ENCODE measurements at places on chromosomes 7 and 10. TPM values are rescaled to one million over a fixed set of nuclear protein-coding genes. Genes with fewer than 3 reads are reported as not detected.

Gene PRF1
- 0.61 TPM for total RNA-seq

Gene GOT1
- 30.1 TPM for total RNA-seq

Gene STRIP2
- total RNA-seq, result 0.35 TPM

Gene GALNT17
- total RNA-seq, result not detected

Gene UNCX
- total RNA-seq, result not detected

DNA sequence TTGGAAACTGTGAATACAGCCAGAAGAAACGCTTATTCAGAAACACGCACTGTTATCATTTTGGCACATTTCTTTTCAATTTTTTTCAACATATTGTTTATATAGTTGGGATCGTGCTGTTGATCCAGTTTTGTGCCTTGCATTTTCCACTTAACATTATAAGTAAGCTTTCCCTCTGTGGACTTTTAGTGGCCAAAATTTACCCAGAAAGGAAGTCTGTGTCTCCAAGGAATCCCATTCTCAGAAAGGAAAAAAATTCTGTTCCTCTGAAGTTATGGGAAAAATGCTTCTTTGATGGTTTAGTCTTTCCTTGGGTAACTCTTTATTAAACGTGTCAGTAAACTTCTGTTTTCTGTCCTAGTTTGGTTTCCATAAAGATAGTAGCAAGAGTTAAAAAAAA, 280.0 kb downstream of the REEP3 start:
- DNase-seq, result no peak

DNA sequence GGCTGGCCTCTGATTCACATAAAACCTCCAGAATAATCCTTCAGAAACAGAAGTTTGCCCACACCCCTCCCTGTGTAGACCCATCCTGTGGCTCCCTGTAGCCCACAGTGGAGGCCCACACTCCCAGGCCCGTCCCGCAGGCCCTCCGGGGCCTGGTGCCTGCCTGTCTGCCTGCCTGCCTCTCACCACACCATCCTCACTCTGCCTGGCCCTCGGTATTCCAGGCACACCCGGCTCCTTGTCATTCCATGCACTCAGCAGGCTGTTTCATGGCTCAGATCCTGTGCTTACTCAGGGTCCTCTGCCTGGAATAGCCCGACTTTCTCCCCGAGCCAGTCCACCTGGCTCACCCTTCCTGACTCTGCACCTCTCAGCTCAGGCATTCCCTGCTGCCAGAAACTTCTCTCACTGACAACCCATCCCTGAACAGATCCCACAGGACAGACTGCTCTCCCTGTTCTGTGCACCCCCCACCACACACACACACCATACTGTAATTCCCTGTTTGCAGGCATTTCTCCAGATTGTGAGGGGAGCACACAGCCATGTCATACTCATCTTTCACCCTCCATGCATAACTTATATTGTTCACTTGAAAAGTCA, 498.0 kb upstream of the ZMIZ1 start:
- DNase-seq, result no peak

GRCh38 chr10:90180886-90181691, 479.7 kb downstream of the KIF20B start:
- no peak for DNase-seq

GRCh38 chr7:37930226-37930948, 9.9 kb downstream of the EPDR1 start:
- DNase-seq, result no peak

DNA sequence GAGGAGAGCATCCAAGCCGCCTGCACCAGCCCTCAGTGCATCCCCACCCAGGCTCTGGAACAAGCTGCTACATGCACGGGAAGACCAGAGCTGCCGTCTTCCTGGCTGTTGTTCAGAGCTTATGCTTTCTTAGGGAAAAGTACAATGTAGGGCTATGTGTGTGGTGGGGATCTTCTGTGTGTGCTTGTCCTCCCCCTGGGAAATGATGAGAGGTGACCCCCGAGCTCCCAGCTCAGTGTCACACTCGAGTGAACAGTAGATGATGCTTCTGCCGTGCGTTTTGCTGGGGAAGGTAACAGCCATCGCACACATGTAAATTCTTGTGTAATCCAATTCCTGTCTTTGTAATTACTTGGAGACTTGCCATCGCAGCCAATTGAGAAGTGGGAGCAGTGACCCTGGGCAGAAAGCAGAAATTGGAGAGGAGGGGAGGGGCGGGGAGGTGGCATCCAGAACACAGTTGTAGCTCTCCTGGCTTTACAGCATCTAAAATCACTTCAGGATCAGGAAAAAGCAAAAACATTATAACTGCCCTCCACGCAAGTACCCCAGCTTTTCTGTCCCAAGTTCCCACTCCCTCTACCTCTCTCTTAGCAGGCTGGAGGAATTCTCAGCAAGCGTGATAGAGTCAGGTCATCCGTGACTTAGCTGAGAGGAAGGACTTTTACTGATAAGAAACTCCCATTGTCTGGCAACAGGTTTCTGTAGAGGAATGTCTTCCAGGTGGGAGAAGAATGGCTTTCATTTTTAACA, 149.6 kb downstream of the TCF7L2 start:
- no peak for DNase-seq

- DNase-seq, result no peak
Observed at GRCh38 chr7:45679516-45679915, 105.3 kb downstream of the ADCY1 start.

- no peak for DNase-seq
Observed at GRCh38 chr10:85528318-85528652, 838.3 kb downstream of the GRID1 start.

DNA sequence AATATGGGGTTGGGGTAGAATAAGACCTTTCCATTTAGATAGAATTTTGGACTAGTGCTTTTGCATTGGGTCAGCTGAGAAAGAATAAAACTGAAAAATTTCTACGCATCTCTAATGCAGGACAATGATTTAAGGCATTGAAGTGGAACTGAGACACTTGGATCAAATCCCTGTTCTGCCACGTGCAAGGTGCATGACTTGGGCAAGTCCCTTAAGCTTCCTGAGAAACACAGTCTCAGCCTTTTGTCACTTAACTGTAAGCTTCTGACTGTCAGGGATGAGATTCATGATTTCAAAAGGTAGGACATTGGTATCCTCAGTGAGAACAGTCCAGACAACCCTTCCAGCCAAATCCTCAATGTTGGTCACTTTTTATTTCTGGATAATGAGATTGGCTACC, 59.2 kb downstream of the ENTPD1 start:
- DNase-seq, result no peak

DNA sequence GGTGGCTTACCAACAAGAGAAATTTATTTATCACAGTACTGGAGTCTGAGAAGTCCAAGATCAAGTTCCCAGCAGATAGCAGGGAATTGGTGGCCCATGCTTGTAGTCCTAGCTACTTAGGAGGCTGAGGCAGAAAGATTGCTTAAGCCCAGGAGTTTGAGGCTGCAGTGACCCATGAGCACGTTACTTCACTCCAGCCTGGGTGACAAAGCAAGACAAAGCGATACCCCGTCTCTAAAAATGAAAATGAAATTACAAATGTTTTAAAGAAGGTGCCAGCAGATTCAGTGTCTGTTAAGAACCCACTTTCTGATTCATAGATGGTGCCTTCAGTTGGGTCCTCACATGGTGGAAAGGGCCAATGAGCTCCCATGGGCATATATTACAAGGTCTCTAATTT, 20.6 kb upstream of the ARHGAP12 start:
- DNase-seq, result no peak

- no peak for DNase-seq
Observed at GRCh38 chr7:96452146-96452545, 130.2 kb upstream of the SLC25A13 start.

GRCh38 chr10:84541289-84541637, 212.9 kb downstream of the CCSER2 start:
- DNase-seq, result no peak

DNA sequence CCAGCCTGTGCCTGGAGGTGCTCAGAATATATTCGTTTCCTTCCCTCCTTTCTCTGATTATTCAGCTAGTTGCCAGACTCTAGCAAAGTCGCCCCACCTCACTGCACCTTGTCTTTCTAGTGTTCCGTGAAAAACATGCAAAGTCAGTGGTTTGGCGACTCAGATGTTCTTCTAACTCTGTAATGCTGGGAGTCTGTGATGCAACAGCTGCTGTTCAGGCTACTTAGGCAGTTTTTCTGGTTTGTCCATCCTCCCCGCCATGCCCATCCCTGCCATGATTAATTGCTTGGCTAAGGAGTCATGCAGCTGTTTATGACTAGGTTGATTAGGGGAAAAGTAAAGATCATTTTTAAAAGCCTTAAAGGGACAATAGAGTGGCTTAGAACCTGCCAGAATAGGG, 99.4 kb downstream of the MTPN start:
- no peak for DNase-seq

- no peak for DNase-seq
Observed at GRCh38 chr7:57198801-57199200, 66.6 kb upstream of the ZNF479 start.
